ENCODE measurements at places on chromosomes 4 and X. TPM values are rescaled to one million over a fixed set of nuclear protein-coding genes. Genes with fewer than 3 reads are reported as not detected.

GRCh38 chrX:107565015-107565414 is 63.3 kb upstream of the PRPS1 start:
- H3K36me3 ChIP-seq = no peaks in the 10 kb centered on the region
- peaks cover 72% of the 10 kb centered on the region for H3K27me3 ChIP-seq
- no peaks in the 10 kb centered on the region for H3K4me1 ChIP-seq

DNA sequence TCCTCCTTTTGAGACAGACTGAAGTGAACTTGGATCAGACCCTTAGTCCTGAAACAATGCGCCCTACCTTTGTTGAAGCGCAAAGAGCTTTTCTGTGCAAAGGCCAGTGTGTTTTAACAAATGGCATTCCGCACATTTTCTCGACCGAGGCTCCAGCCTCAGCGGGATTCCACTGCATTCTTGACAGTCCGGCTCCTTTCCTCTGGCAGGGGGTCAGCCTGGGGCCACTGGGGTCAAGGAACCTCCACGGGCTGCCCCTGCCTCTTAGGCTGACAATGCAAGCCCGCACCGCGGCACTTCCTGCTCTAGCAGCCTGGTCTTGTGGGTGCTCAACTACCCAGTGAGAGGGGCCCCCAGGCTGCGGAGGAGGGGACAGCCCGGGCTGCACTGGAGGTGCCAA is 47.2 kb upstream of the TFDP3 start:
- H3K36me3 ChIP-seq = no peaks in the 10 kb centered on the region
- DNase-seq = no peak
- H3K27ac ChIP-seq = no peak overlapping the region
- H3K4me1 ChIP-seq = no peaks in the 10 kb centered on the region
- H3K4me3 ChIP-seq = no peak overlapping the region
- peaks cover 32% of the 10 kb centered on the region for H3K27me3 ChIP-seq

GRCh38 chrX:107117993-107118321 is 665 bp downstream of the RBM41 start:
- peak overlapping the region; percentile 66 for H3K27ac ChIP-seq
- peaks cover 14% of the 10 kb centered on the region for H3K36me3 ChIP-seq
- peaks cover 19% of the 10 kb centered on the region for H3K27me3 ChIP-seq
- peak overlapping the region; percentile 97 for H3K4me3 ChIP-seq

DNA sequence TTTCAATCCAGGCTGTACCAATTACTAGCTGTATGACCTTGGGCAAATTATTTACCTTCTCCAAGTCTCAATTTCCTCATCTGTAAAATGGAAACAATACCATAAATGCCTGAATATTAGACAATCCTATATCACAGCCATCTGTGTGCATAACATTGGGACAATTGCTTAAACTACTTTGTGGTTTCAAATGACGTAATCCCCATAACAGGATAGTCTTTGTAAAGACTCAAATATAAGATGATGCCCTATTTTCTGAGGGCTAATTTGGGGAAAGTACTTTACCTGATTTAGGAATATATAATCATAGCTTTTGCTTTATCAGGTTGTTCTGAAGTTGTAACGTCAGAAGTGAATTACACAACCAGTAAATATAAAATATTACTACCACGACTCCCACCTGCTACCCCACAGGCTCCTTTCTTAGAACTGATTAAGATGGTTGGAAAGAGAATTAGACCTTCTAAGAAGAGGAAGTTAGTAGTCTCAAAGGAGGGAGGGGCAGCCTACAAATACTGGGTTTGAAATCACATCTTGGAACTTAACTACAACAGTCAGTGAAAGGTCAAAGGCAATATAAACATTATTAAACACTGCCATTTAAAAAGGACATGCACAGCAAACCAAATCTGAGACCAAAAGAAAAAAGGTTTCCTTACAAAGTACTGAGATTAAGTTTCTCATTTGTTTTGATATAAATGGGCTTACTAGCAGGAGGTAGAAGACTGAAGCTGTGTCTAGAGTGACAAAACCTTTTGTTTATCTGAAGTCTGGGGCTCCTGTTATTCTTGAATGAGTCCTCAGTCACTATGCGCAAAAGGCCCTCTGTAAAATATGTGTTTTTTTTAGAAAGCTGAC is 215.0 kb downstream of the SCFD2 start:
- no peak overlapping the region for H3K4me3 ChIP-seq
- no peak for DNase-seq
- no peaks in the 10 kb centered on the region for H3K27me3 ChIP-seq
- peaks cover 3% of the 10 kb centered on the region for H3K36me3 ChIP-seq
- H3K27ac ChIP-seq = no peak overlapping the region
- no peaks in the 10 kb centered on the region for H3K4me1 ChIP-seq

DNA sequence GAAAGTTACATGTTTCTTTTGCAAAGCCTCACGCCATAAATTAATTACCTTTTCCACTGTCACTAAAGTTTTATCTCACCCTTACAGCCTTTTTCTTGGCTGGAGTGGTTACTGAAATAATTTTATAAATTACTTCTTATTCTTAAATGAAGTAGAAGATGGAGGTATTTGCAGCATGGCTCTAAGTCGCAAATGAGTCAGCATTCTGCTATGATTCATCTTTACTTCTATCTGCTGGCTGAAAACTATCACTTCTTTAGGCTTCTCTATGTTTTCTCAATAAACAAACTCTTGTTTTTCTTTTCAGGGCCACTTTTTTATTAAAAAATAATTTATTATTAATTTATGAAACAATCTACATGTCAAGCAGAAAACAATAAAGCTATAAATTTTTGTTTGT is 210.2 kb upstream of the GYPA start:
- no peak overlapping the region for H3K4me3 ChIP-seq
- DNase-seq = no peak
- no peaks in the 10 kb centered on the region for H3K4me1 ChIP-seq
- H3K27me3 ChIP-seq = peaks cover 17% of the 10 kb centered on the region
- H3K36me3 ChIP-seq = no peaks in the 10 kb centered on the region

DNA sequence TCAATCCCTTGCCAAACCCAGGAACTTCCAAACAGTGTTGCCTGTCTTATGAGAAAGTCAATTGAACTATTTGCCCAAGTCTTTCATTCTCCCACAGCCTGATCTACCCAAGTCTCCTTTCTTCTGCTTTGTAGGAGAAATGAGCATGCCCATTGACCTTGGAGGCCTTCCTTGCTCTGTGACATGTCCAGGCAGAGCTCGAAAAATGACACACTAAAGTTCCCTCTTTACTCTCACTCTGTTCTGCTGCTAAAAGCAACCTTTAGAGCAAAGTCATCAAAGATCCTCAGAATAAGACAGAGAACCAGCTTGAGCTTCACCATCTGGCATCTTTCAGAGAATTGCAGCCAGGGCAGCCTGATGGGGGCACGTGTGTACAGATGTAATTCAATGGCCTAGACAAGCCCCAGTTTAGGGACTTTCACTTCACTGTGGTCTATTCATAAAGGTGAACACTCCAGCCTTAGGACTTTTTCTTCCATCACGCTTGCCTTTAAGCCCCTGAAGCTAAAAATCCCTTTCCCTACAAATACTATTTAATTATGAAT is 136.4 kb downstream of the AMELX start:
- H3K4me3 ChIP-seq = no peak overlapping the region
- H3K27me3 ChIP-seq = peaks cover 22% of the 10 kb centered on the region
- no peaks in the 10 kb centered on the region for H3K36me3 ChIP-seq
- H3K4me1 ChIP-seq = peaks cover 6% of the 10 kb centered on the region
- no peak overlapping the region for H3K27ac ChIP-seq

DNA sequence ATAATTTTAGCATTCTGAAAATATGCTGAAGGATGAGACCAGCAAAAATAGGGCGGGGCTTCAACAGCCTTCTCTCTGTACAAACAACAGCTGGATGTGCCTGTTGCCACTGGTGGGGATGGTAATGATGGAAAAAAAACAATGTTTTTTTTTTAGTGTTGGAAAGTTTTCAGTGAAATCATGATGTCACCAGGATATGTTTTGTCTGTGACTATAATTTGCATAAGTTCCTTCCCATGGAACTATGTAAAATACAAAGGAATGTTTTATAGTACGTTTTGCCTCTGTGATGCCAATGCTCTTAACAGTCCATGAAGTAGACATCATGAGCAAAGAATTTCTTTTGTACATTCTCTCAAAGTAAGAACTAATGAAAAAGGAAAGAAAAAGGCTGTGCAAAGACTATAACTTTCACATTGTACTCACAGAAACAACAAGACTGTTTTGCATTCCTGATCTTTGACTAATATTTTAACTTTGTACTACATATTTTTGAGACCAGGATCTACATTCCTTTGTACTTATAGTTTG is 589.7 kb downstream of the SPRY1 start:
- H3K4me1 ChIP-seq = no peaks in the 10 kb centered on the region
- no peak overlapping the region for H3K4me3 ChIP-seq

- DNase-seq = no peak
- no peak overlapping the region for H3K4me3 ChIP-seq
- H3K36me3 ChIP-seq = no peaks in the 10 kb centered on the region
- no peaks in the 10 kb centered on the region for H3K27me3 ChIP-seq
Measured at GRCh38 chr4:41590591-41590990, 52.6 kb downstream of the LIMCH1 start.

GRCh38 chr4:96543346-96543745 is 703.5 kb downstream of the PDHA2 start:
- H3K27ac ChIP-seq = no peak overlapping the region
- H3K27me3 ChIP-seq = no peaks in the 10 kb centered on the region
- no peak for DNase-seq
- no peaks in the 10 kb centered on the region for H3K4me1 ChIP-seq

DNA sequence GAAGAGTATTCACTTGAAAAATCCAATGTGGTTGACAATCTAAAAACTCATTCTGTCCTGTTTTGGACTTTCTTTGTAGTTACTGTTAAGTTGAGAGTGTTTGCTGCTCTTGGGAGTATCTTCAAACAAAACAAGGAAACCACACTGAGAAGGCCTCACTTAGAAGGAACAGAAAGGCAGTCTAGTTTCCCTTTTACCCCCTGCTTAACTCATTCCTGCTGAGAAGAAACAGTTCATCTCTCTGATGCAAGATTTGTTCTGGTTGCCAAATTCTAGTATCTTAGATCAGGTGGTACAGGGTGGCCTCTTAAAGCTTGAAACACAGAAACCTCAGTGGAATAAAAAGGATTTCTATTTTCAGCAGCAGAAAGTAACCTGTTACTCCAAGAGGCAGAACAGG is 41.4 kb downstream of the GUCY2F start:
- no peak for DNase-seq
- H3K4me1 ChIP-seq = no peaks in the 10 kb centered on the region
- H3K36me3 ChIP-seq = no peaks in the 10 kb centered on the region
- H3K27me3 ChIP-seq = peaks cover 45% of the 10 kb centered on the region
- H3K4me3 ChIP-seq = no peak overlapping the region
- peak overlapping the region; percentile 85 for H3K27ac ChIP-seq

DNA sequence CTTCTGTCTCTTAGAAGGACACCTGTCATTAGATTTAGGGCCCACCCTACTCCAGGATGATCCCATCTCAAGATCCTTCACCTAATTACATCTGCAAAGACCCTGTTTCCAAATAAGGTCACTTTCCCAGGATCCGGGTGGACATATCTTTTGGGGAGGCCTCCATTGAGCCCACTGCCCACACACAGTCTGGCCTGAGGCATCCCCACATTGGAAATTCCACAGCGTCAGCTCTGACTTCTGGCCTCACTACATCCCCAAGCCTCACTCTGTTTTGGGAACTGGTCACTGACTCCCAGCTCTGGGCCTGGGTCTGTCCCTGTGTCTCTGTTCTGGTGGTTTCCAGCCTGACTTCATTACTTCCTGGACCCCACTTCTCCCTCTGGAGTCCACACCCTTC is 285.5 kb downstream of the CRLF2 start:
- no peak for DNase-seq
- H3K4me1 ChIP-seq = no peaks in the 10 kb centered on the region
- no peak overlapping the region for H3K27ac ChIP-seq
- no peak overlapping the region for H3K4me3 ChIP-seq
- no peaks in the 10 kb centered on the region for H3K36me3 ChIP-seq
- H3K27me3 ChIP-seq = no peaks in the 10 kb centered on the region

GRCh38 chr4:149370785-149371420 is 444.7 kb downstream of the IQCM start:
- H3K27ac ChIP-seq = no peak overlapping the region
- no peak for DNase-seq
- no peaks in the 10 kb centered on the region for H3K27me3 ChIP-seq
- no peaks in the 10 kb centered on the region for H3K4me1 ChIP-seq
- no peaks in the 10 kb centered on the region for H3K36me3 ChIP-seq
- no peak overlapping the region for H3K4me3 ChIP-seq

DNA sequence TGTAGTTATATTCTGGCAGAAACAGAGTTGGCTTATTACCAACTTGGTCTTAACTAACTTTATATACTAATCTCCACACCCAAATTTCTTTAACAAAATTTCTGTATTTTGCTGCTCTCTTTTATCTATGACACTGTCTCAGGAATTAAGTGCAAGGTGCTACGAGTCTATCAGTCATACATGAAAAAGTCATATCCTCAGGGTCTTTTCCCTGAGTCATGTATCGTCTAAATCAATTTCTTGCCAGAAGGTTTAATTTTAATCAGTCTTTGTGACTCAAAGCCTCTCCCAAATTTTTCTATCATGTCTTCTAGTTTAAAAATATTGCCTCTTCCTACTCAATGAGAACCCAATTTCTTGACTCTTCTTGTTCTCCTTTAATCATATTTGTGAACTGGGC is 1803.6 kb upstream of the PCDH7 start:
- no peaks in the 10 kb centered on the region for H3K4me1 ChIP-seq
- H3K4me3 ChIP-seq = no peak overlapping the region
- no peak for DNase-seq

DNA sequence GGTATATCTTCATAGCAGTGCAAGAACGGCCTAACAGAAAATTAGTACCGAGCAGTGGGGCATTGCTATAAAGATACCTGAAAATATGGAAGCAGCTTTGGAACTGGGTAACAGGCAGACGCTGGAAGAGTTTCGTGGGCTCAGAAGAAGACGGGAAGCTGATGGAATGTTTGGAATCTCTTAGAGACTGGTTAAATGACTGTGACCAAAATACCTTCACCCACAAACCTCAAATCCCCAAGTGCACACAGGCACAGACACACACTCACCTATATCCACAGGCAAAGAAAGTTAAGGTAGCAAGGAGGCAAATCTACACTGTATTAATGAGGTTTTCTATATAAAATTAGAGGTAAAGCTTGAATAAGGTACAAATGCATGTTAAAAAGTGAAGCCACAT is 14.6 kb upstream of the SPRY1 start:
- H3K27me3 ChIP-seq = peaks cover 8% of the 10 kb centered on the region
- H3K27ac ChIP-seq = no peak overlapping the region
- DNase-seq = no peak
- H3K4me1 ChIP-seq = no peaks in the 10 kb centered on the region
- no peak overlapping the region for H3K4me3 ChIP-seq

- H3K36me3 ChIP-seq = peaks cover 31% of the 10 kb centered on the region
- H3K4me1 ChIP-seq = peaks cover 8% of the 10 kb centered on the region
- DNase-seq = no peak
- H3K27me3 ChIP-seq = no peaks in the 10 kb centered on the region
Measured at GRCh38 chr4:67608027-67608426, 49.5 kb downstream of the STAP1 start.

DUX4 gene
- not detected for total RNA-seq

TCP11X2 gene
- total RNA-seq = not detected

RHOXF2B gene
- not detected for total RNA-seq

NXF2B gene
- total RNA-seq = not detected

TLL1 gene
- total RNA-seq = not detected

Data from activated T-cell treated with anti-CD3 and anti-CD28 coated beads, Interleukin-2, amount 50 U/mL, for 72 hours (primary cell).